GF-D8 (cell line): ENCODE measurements at places on chromosomes 3 and 15.

GRCh38 chr3:53672981-53673380 is 173.2 kb downstream of the CHDH start:
- DNase-seq = no peak

GRCh38 chr15:37099319-37100108 is 835 bp downstream of the MEIS2 start:
- DNase-seq = no peak

GRCh38 chr3:81161851-81162250 is 599.6 kb downstream of the GBE1 start:
- no peak for DNase-seq

- no peak for DNase-seq
These were observed 158.2 kb downstream of the RPLP1 start for GRCh38 chr15:69610858-69611257.

- no peak for DNase-seq
These were observed 26.6 kb downstream of the SEMA6D start for GRCh38 chr15:47743886-47744285.

DNA sequence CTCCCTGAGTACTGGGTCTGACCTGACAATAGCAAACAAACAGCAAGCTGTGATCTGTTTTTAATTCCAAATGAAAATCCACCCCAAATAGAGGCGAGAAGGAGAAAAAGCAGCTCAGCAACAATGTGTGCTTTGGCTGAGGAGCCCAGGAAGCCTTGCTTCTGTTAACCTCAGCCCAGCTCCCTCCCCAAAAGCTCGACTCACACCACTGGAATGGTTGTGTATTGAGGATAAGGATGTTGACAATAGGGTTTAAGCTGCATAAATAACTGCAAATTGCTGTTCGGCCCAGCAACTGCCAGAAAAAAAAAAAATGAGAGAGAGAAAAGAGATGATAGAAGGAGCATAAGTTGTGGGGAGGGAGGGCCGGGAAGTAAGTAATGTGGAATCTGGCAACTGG is 104.0 kb upstream of the TBC1D5 start:
- DNase-seq = no peak

GRCh38 chr3:128226795-128227395 is 73.6 kb downstream of the EEFSEC start:
- no peak for DNase-seq

GRCh38 chr15:68587769-68588385 is 9.1 kb downstream of the CORO2B start:
- DNase-seq = no peak

GRCh38 chr3:129718201-129718600 is 111.7 kb upstream of the PLXND1 start:
- no peak for DNase-seq

DNA sequence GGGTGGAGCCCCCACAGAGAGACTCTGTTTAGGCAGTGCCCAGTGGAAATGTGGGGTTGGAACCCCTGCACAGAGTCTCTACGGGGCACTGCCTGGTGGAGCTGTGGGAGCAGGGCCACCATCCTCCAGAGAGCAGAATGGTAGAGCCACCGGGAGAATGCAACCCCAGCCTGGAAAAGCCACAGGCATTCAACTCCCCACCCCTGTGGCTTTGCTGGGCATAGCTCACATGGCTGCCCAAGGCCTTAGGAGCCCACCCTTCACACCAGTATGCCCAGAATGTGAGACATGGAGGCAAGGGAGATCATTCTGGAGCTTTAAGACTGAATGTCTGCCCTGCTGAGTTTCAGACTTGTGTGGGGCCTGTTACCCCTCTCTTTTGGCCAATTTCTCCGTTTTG is 19.0 kb upstream of the CHCHD6 start:
- no peak for DNase-seq

DNA sequence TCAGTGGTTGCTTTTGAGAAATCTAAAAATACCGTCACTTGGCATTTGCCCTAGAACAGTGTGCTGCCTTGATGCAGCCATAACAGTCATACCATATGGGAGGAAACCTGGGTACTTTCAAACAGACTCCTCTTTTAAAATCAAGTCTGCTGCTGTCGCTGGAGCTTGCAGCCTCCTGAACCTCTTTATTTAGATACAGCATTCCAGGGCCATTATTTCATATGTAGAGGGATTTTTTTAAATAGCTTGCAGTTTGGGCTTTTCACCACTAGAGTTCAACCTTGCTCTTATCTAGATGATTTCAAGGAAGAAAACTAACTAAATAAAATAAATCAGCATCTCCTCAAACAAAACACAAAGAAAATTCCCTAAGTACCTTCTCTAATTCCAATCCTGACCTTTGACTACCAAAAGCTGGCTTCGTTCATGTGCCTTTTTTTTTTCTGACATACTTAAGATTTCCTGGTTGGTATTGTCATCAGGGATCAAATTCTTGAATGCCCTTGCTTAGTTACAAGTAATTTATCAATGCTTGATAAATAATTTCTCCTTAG is 111.6 kb downstream of the KBTBD8 start:
- no peak for DNase-seq

GRCh38 chr15:91988071-91988470 is 134.6 kb downstream of the SLCO3A1 start:
- no peak for DNase-seq

DNA sequence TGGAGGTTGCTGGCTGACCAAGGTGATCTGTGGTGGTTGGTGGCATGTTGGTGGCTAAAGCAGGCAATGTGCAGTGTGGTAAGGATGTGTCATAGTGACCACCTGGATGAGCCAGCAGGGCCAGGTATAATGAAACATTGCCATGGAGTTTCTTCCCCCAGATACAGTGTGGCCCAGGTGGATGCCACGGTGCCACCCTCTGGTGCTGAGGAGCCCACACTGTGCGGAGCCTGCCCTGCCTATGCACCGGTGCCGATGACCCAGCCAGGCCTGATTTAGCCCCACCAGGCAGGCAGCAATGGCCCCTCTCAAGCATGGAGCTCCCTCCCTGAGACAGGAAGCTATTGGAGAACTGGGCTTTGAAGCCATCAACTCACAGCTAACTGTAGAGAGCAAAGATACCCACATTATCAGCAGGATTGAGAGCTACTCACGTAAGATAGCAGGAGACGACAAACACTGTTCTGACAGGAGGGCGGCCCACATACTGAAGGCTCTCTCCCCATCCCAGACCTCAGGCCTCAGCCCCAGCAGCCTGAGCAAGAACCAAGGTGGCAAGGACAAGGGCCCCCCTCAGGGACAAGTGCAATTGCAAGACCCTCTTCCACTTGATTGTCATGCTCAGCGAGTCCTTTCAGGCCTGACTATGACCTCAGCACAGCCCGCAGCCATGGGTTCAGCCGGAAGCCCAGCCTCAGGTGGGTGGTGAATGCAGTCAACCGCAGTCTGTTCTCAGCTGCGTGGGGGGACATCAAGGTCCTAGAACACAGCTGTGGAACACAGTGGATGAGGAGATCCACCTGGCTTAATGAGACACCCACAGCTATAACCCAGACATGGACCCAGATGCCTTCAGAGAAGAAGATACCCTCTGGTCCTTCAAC is 82.8 kb upstream of the CDV3 start:
- DNase-seq = no peak

DNA sequence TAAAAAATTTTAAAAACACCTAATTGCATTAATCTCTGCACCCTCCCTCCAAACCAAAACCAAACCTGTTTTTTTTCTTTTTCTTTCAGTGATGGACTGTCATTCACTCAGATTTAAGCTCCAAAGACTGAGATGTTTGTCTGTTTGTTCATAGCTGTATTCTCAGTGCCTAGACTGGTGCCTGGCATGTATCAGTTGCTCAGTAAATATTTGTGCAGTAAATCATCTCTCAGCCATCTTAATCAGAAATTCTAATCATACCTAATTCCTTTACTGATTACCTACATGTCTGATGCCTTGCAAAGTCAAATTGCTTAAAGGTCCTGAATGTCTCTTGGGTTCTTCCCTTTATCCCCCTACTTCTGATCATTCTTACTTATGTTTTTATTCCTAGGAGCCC is 138.8 kb downstream of the ZNF609 start:
- no peak for DNase-seq

DNA sequence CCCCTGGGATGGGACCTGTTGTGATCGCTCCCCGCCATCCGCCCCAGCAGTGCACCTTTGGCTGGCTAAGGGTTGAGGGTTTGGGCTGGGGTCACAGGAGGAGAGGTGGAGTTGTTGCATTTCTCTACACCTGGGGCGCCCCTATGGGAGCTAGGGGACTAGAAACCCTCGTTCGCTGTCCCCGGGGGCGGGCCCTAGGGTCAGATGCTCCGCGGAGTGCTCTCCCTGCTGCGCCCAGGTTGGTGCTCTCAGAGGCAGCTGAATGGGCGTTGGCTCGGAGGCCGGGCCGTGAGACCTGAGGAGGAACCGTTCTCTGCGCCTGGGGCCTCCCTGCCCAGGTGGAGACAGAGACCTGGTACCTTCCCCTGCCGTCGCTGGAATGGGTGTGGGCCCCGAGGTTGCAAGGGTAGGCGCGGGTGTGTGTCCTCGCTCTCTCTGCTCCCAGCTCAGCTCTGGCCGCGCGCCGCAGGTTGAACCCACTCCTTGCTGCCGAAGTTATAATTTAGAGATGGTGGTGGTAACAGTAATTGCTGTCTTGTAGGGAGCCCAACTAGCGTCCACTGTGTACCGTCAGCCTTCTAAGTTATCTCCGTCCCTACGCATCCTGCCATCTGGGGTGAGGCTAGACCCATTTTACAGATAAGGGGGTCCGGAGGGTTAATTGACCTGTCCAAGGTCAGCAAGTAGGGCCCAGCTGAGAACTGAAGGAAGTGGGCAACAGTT is 965 bp downstream of the FLNB start:
- DNase-seq = no peak

- no peak for DNase-seq
These were observed 220.2 kb downstream of the SHQ1 start for GRCh38 chr3:72628065-72628464.

DNA sequence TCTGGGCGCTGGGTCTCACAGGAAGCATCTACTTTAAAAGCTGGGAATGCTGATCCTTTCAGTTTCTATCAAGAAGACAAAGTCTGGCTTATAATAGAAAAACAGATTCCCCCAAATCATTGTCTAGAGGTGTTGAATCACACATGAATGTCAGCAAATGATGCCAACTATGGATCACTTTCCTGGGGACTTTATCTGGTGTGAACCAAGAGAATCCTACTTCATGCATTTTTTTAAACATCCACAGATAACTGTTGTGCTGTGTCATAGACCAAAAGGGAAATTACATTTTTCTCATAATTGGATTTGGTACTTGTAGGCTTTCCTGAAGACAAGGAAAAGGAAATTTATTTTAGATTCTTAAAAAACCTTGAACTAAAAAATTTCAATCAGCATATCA is 132.7 kb downstream of the CD47 start:
- no peak for DNase-seq

DNA sequence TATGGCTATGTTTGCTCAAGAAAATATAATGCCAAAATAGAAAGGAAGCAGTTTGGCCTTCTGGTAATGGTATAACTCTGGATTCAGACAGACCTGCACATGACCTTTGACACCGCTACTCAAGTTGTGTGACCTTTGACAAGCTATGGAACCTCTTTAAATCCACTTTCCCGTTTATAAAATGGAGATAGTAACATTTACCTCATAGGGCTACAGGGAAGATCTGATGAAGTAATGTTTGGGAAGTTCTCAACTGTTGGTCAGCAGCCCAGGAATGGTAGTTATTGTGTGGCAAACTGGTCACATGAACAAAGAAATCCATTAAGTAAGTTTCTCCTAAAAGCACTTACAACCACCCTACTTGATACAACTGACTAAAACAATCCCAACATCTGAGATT is 95.1 kb upstream of the PHLDB2 start:
- no peak for DNase-seq

DNA sequence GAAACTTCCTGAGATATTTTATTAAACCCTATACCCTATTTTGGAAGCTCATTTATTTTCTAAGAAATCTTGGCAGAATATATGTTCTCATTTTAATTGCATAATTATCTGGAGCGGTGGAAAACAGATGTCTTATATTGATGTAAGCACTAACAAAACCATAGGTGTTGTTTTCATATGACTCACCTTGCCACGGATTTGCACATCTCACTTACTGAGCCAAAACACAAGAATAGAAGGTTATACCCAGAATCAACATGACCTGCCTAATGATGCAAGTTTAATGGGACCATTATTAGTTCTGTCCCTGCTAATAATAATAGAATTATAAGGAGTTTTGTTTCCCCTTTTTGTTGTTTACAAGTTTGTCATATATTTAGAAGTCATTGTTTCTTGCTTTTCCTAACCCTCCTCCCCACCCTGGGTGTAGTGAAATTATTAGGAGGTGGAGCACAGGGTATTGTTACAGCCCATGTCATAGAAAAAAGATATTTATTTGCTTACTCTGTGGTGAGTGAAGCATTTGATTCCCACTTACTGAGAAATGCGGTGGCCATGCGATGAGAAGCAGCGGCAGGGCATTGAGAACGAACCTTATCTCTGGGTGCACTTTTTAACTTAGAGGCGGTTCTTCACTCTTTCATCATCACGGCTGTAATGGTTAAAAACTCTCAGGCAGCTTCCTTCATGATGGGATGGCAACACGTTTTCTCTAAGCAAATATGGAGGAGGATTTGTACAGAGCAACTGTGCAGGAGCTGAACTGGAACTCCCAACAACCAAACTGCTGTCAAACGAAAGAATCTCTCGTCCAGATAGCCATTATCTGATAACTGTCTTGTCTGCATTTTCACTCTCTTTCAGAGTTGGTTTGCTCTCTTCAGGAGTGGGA is 521 bp downstream of the IL5RA start:
- DNase-seq = no peak

DNA sequence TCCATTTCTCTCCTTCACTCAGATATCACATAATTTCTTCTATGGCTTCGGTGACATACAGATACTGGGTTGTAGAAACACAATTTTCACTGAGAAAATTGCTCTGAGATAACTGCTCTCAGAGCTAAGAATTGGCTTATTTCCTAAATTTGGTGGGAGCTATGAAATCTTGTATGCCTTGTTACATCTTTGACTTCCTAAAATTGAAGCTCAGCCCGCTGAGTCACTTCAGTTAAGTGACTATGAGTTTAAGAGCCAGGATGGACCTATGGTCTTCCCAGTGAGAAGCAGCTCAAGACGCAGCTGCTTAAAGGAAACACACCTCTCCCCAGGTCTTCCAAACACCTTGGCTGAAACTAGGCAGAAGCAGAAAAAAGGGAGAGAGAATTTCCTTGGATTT is 56.4 kb downstream of the EFHB start:
- DNase-seq = no peak

- DNase-seq = no peak
These were observed 70.4 kb upstream of the ARHGEF26 start for GRCh38 chr3:154050766-154051165.
